ENCODE measurements at places on chromosomes 16 and 17.

GRCh38 chr16:9122342-9122741 lies 30.9 kb downstream of the HAPSTR1 start:
- DNase-seq, result no peak

- DNase-seq, result no peak
Observed at GRCh38 chr16:57348327-57348726, 10.3 kb upstream of the CCL22 start.

GRCh38 chr16:11053916-11054460 lies 109.6 kb downstream of the CLEC16A start:
- DNase-seq, result no peak

DNA sequence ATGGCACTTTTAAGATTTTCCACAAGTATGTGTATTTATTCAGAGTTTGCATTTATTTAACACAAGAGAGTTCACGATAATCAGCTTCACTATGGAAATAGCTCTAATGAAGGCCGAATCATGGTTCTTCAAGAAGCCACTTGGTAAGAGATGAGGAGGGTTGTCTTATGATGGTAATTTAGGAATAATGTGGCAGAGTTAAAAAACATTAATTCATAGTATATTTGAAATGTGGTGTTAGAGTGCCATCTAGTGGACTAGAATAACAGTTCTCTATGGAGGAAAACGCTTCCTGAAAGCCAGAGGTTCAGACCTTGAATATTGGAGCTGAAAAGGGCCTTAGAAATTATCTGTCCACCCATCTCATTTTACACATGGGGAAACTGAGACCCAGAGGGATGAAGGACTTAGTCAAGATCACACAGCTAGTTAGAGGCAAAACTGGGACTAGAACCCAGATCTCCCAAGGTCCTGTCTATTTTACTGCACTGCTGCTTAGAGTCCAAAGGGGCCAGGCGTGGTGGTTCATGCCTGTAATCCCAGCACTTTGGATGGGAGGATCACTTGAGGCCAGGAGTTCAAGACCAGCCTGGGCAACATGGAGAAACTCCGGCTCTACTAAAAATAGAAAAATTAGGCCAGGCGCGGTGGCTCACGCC lies 33.8 kb upstream of the KPNB1 start:
- DNase-seq, result no peak

DNA sequence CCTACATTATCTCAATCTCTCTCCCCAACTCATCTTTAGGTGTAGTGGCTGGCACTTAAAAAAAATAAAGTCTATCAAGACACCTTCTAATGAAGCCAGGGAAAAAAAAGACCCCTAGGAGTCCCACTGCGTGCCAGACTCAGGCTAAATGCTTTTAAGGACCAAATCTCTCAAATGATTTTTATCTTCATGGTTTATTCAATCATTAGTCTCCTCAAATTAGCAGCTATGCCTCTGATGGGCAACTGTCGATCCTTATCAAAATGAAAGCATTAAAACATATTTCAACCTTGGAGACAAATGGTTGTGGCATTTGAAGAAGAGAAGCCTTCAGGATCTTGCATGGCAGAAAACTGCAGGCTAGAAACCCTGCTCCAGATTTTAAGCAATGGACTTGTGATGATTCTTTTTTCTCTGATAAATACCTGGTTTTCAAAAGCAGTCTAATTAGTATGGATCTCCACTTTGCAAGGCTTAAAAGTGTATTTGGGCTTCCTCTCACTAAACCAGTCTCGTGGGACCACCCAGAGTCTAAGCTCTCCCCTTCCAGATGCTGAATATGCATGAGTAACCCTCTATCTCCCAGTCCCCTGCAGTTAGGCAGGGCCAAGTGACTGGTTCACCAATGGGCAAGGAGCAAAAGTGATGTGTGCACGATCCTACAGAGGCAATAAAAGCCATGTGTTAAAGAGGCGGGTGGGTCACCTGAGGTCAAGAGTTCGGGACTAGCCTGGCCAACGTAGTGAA lies 14.9 kb downstream of the ITPRIPL2 start:
- DNase-seq, result no peak

GRCh38 chr17:62855156-62855555 lies 47.0 kb upstream of the MARCHF10 start:
- no peak for DNase-seq

DNA sequence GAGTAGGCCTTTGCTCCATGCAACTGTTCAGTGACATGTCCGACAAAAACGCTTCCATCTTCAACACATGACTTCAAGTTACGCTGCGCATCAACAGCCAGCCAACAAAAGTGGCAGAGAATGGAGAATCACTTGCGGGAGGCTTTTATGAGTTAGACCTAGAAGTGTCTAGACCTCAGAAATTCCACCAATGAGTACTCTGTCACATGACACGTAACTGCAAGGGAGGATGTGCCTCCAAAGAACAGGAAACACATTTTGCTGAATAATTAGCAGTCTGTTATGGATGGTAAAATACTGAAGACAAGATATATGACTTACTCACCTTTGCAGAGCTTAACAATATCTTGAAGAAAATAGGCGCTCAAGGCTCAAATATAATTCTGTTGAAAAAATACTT lies 62.1 kb downstream of the MYO1D start:
- DNase-seq, result no peak

- no peak for DNase-seq
Observed at GRCh38 chr17:65035191-65035590, 21.3 kb downstream of the GNA13 start.

DNA sequence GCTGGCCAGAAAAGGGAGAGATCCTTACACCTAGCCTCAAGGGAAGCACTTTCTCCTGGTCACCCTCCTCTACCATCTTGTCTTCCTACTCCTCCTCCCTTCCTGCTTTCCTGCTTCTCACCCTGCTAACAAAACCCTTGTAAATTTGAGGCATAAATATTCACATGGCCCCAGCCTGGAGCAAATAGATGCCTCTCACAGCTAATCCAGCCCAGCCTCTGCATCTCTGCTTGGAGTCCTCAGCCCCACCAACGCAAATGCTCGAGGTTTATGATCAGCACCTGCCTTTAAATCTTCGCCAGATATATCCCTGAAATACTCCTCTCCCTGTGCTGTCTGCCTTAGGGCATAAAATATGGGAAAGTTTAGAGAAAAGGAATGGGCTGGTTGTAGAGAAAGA lies 205.2 kb upstream of the CDH5 start:
- no peak for DNase-seq

DNA sequence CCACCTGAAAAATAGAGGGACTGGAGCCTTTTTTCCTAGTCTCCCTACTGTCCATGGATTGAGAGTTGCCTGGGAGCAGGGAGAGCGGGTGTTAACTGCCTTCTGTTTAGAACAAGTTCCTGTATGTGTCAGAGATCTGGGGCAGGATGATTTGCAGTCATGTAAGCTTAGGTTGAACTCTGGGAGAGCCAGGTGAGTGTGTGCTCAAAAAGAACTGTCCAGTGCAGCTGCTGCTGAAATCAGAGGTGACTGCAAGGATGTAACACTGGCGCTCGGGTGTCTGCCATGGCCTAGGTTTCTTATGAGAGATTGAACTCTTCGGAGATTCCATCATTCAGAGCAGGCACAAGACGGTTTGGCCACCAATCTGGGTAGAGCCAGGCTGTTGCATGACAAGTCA lies 432.5 kb downstream of the CDH13 start:
- no peak for DNase-seq

GRCh38 chr17:2042390-2042847 lies 597 bp downstream of the OVCA2 start:
- DNase-seq, result peak; percentile 35
